ENCODE measurements at places on chromosomes 5 and 9. TPM values are rescaled to one million over a fixed set of nuclear protein-coding genes. Genes with fewer than 3 reads are reported as not detected.

DNA sequence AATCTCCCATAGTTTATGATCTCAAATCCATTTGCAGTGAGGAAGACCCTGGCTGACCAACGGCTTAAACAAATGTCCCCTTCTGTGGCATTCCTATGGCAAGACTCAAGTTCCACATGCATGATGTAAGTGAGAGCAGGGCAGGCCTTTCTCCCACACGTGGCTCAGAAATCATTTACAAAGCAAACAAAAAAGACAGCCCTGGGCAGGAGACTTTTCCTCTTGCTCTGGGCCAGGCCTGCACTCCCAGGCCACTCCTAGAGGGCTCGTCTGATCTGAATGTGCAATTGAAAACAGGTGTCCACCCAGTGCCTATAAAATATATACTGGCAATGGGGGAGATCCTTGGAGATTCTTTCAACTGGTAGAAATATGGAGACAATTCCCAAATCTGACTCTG is 123.1 kb downstream of the DMRT2 start:
- DNase-seq: no peak

DNA sequence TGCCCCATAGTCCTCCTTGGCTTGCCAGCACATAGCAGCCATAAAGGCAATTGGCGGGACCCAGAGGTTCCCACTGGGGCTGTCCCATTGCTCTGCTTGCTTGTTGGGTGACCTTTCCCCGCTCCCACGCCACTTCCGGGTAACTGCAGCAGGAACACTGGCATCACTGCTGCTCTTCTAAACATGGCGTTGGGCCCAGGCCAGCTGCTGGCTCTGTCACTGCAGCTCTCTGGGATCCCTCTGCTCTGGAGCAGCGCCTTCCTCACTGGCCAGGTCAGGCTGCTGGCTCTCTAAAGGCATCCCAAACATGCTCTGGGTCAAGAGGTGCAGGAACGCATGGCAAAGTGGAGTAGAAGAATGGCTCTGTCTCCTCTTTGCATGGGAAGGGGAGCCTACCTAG is 92.9 kb downstream of the DRD1 start:
- no peak for DNase-seq

PLPP7 gene
- not detected for total RNA-seq

SOX30 gene
- not detected for total RNA-seq

Measured in esophagus squamous epithelium (tissue), 5 donors.